Mesenchymal stem cell (in vitro differentiated cells and primary cell): ENCODE measurements at places on chromosomes 11 and 22.
A peak's percentile ranks its signal among the peaks of the same experiment; 100 is the strongest.

GRCh38 chr11:1202776-1203504 lies 19.9 kb upstream of the MUC5B start:
- peak; percentile 17 for DNase-seq
- no peaks in the 10 kb centered on the region for H3K27me3 ChIP-seq

DNA sequence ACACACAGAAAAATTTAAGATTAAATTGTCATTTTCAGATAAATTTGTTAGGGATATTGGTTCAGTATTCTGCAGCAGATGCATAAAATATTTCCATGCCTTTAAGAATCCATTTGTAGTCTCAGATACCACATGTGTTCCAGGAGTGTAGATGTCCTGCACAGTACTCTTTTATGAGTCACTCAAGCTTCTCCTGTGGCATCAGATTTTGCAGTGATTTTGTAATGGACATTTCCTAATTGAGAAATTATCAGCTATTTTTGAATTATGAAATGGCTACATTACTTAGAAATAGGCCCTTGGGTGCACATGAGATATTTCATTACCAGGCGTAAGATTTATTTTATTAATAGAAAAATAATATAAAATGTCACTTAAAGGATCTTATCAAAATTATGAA lies 18.9 kb downstream of the MMP3 start:
- no peaks in the 10 kb centered on the region for H3K4me1 ChIP-seq
- H3K27ac ChIP-seq: no peak overlapping the region
- no peak overlapping the region for H3K4me3 ChIP-seq
- no peaks in the 10 kb centered on the region for H3K36me3 ChIP-seq
- no peak for DNase-seq

GRCh38 chr11:47589584-47589976 lies 3.1 kb downstream of the FAM180B start:
- no peak for DNase-seq
- no peak overlapping the region for H3K27ac ChIP-seq
- H3K36me3 ChIP-seq: peaks cover 22% of the 10 kb centered on the region
- peak overlapping the region; percentile 4 for H3K4me3 ChIP-seq
- H3K4me1 ChIP-seq: peaks cover 20% of the 10 kb centered on the region

GRCh38 chr22:29346659-29347058 lies 31.2 kb upstream of the RASL10A start:
- H3K4me3 ChIP-seq: no peak overlapping the region
- peaks cover 82% of the 10 kb centered on the region for H3K36me3 ChIP-seq
- peaks cover 20% of the 10 kb centered on the region for H3K4me1 ChIP-seq
- no peak for DNase-seq
- H3K27ac ChIP-seq: no peak overlapping the region

GRCh38 chr22:26362471-26362870 lies 66.6 kb upstream of the ASPHD2 start:
- H3K4me1 ChIP-seq: peaks cover 1% of the 10 kb centered on the region
- H3K4me3 ChIP-seq: no peak overlapping the region
- peaks cover 28% of the 10 kb centered on the region for H3K27me3 ChIP-seq
- no peaks in the 10 kb centered on the region for H3K36me3 ChIP-seq
- no peak overlapping the region for H3K27ac ChIP-seq

DNA sequence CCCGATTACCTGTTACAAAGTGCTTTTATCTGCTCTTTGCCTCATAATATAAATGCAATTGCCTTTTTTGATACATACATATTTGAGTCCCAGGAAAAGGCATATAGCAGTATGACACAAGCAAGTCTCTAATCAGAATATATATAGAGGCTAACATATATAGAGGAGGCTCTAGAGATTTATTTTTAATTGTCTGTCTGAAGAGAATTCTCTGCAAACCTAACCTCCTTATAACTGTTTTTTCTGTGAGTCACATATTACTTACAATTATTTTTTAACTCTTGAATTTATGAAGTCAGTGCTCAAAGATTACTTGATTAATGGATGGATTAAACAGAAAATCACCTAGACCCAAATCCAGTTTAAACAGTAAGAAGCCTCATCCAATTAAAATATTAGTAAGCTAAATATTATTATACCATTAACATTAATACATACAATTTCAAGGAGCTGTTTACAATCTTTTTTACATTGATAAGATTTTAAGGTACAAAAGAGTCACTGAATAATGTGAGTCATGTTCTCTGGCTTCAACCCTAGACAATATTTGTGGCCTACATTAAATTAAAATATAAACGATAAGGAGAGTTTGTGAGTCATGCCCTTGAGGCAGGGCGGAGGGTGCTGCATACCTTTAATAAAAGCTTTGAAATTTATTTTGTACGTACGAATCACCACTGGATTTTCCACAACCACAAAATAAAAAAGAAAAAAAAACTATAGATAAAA lies 19.2 kb upstream of the MMP13 start:
- no peaks in the 10 kb centered on the region for H3K36me3 ChIP-seq
- H3K27me3 ChIP-seq: no peaks in the 10 kb centered on the region
- peaks cover 1% of the 10 kb centered on the region for H3K4me1 ChIP-seq
- DNase-seq: peak; percentile 23
- no peak overlapping the region for H3K4me3 ChIP-seq

DNA sequence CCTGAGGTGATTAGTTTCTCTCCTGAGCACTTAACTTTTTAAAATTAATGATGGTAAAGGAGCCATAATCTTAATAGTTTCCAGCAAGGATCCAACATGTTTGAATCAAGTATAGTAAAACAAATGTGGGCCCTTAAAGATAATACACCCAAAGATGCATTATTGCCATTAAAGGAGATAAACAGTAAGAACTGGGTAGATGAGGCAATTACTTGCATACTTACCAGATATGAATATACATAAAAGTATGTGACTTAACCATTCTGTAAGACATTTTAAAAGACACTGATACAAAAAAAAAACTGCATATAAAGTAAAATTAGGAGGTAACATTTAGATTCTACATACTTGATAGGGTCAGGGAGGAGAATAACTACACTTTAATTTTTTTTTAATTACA lies 48.2 kb downstream of the CADM1 start:
- H3K36me3 ChIP-seq: peaks cover 3% of the 10 kb centered on the region
- peaks cover 2% of the 10 kb centered on the region for H3K4me1 ChIP-seq
- H3K4me3 ChIP-seq: no peak overlapping the region
- no peaks in the 10 kb centered on the region for H3K27me3 ChIP-seq

DNA sequence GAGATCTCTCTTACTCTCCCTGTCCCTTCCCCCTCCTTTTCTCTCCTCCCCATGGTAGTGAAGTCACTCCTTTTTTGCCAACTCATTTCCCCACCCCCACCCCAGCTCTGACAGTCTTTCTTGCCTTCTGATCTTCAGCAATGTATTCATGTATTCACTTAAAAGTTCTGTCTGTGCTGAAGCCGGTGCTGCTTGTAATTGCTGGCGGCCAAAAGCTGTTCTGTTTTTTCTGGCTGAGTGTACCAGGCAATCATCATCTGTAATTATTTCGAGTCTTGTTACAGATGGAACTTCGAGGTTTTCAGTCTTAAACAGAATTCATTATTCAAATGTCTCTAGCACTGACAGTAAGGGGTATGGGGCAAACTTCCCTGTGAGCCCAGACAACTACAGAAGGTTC lies 99.5 kb downstream of the SPATA19 start:
- H3K27me3 ChIP-seq: no peaks in the 10 kb centered on the region
- no peak overlapping the region for H3K27ac ChIP-seq
- no peaks in the 10 kb centered on the region for H3K36me3 ChIP-seq

- H3K27ac ChIP-seq: no peak overlapping the region
- no peaks in the 10 kb centered on the region for H3K36me3 ChIP-seq
- H3K4me1 ChIP-seq: no peaks in the 10 kb centered on the region
Observed at GRCh38 chr11:34856251-34856650, 59.9 kb downstream of the APIP start.

DNA sequence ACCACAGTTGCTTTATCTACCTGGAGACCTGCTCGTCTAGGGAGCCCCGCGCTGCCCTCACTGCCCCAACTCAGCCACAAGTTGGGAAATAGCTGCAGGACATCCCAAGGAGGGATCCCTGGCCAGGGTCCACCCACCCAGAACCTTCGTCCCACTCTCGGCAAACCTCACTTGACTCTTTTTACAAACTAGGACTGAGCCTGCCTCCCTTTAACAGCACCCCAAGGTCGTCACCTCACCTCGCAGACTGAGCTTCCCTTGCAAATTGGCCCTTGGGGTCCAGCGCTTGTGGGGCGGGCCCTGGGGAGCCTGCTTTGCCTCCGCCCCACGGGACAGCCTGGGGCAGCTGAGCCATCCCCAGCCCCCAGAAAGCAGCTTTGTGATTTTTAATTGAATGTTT lies 1505.8 kb downstream of the TBC1D22A start:
- no peak overlapping the region for H3K27ac ChIP-seq
- H3K27me3 ChIP-seq: peaks cover 4% of the 10 kb centered on the region
- no peaks in the 10 kb centered on the region for H3K4me1 ChIP-seq
- no peaks in the 10 kb centered on the region for H3K36me3 ChIP-seq
- no peak for DNase-seq
- H3K4me3 ChIP-seq: no peak overlapping the region

- H3K4me3 ChIP-seq: no peak overlapping the region
- peak; percentile 82 for DNase-seq
- H3K4me1 ChIP-seq: no peaks in the 10 kb centered on the region
- no peaks in the 10 kb centered on the region for H3K27me3 ChIP-seq
Observed at GRCh38 chr11:43852057-43852636, 28.5 kb upstream of the ALKBH3 start.

DNA sequence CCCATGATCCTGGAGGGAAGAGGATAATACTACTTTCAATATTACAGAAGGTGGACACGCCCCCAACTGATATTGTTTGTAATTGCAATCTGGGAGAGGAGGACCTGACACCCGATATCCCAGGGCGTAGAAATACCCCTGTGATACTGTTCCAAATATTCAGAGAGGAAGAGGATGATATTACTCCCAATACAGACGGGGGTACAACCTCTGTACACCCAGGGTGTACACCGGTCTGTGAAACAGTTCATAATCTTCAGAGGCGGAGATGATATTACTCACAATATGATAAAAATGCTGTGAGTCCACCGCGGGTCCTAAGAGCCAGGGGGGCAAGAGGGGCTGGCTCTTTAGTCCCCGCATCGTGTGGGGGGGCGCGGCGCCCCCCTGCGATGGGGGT lies 57.2 kb upstream of the ALDH3B2 start:
- no peaks in the 10 kb centered on the region for H3K36me3 ChIP-seq
- no peak overlapping the region for H3K27ac ChIP-seq
- no peak overlapping the region for H3K4me3 ChIP-seq
- no peak for DNase-seq

GRCh38 chr11:22169833-22170232 lies 23.1 kb upstream of the ANO5 start:
- H3K27ac ChIP-seq: no peak overlapping the region
- H3K27me3 ChIP-seq: no peaks in the 10 kb centered on the region
- DNase-seq: no peak
- no peak overlapping the region for H3K4me3 ChIP-seq
- H3K4me1 ChIP-seq: no peaks in the 10 kb centered on the region

DNA sequence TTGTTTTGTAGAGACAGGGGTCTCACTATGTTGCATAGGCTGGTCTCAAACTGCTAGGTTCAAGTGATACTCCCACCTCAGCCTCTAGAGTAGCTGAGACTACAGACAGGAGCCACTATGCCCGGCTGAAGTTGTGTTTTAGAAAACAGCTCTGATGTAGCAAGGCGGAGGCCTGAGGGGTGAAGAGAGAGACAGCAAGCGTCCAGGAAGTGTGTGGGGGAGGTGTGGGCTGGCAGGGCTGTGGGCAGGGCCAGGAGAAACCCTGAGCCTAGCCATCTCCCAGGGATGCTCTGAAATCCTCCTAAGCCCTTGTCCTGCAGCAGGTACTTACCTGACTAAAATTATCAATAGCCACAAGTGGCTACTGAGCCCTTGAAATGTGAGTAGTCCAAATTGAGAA lies 16.1 kb upstream of the RPS3 start:
- H3K27me3 ChIP-seq: no peaks in the 10 kb centered on the region
- H3K36me3 ChIP-seq: no peaks in the 10 kb centered on the region
- H3K4me1 ChIP-seq: peaks cover 21% of the 10 kb centered on the region
- H3K27ac ChIP-seq: no peak overlapping the region
- no peak for DNase-seq

- H3K27me3 ChIP-seq: no peaks in the 10 kb centered on the region
- H3K4me1 ChIP-seq: peaks cover 3% of the 10 kb centered on the region
- no peak overlapping the region for H3K27ac ChIP-seq
- no peak for DNase-seq
- H3K4me3 ChIP-seq: no peak overlapping the region
Observed at GRCh38 chr11:73363147-73363546, 13.1 kb upstream of the RELT start.
